ENCODE measurements at places on chromosomes 11 and 22. TPM values are rescaled to one million over a fixed set of nuclear protein-coding genes. Genes with fewer than 3 reads are reported as not detected.
A peak's percentile ranks its signal among the peaks of the same experiment; 100 is the strongest.

CCDC15 gene
- total RNA-seq: 3.0 TPM

OR8I2 gene
- total RNA-seq: not detected

CLNS1A gene
- total RNA-seq: 91.5 TPM

- DNase-seq: peak; percentile 62
Measured at GRCh38 chr11:8934742-8935488, 2.2 kb upstream of the C11orf16 start.

- DNase-seq: no peak
Measured at GRCh38 chr22:48188231-48188721, 1425.8 kb downstream of the TBC1D22A start.

- DNase-seq: peak; percentile 1
Measured at GRCh38 chr11:113401718-113402117, 14.1 kb downstream of the ANKK1 start.

DNA sequence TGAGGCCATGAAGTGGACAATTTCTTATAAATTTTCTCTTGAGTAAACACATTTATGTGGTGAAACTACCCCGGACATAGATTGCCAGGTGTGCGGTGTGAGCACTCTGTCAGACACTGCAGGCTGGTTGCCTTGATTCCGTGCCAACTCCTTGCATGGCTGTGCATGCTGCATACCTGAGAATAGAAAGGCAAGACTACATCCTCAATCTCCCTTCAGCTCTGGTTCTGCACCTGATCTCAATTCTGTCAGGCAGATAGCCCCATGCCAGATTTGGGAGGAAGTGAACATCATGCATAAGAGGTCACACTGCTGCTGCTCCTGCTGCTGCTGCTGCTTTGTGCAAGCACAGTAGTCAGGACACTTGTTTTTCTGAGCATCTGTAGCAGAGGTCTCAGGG lies 42.5 kb upstream of the DEUP1 start:
- DNase-seq: no peak

- peak; percentile 90 for DNase-seq
Measured at GRCh38 chr11:36500315-36500721, 9.8 kb downstream of the TRAF6 start.

All from HFFc6 (cell line).